ENCODE measurements at places on chromosomes 5 and 9.
A peak's percentile ranks its signal among the peaks of the same experiment; 100 is the strongest.

DNA sequence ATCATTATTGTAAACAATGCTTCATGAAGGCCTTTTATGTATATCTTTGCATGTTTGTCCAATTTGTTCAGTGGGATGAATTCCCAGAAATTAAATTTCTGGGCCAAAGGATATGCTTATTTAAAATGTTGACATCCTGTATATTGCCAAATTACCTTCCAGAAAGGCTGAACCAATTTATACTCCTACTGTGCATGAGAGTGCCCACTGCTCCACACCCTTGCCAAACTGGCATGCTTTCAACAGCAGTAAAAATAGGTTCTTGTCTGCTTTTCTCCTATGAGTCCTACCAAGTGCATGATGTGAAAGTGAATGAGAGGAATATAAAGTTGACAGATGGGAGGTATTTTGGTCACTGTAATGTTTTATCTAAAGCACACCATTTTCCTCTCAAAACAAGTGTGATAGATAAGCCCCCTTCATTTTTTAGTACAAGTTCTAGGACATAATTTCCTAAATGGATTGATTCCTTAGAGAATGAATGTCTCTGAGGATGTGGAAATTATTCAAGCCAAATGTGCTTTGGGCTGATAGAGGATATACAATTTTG, 70.5 kb upstream of the ERBIN start:
- H3K4me3 ChIP-seq, result no peak overlapping the region
- H3K27me3 ChIP-seq, result peaks cover 18% of the 10 kb centered on the region
- no peaks in the 10 kb centered on the region for H3K36me3 ChIP-seq
- DNase-seq, result no peak
- H3K27ac ChIP-seq, result no peak overlapping the region

GRCh38 chr5:137575847-137576246, 76.7 kb upstream of the SPOCK1 start:
- no peak overlapping the region for H3K4me3 ChIP-seq
- H3K27ac ChIP-seq, result no peak overlapping the region
- DNase-seq, result no peak
- no peaks in the 10 kb centered on the region for H3K36me3 ChIP-seq
- no peaks in the 10 kb centered on the region for H3K4me1 ChIP-seq
- H3K27me3 ChIP-seq, result peaks cover 53% of the 10 kb centered on the region

DNA sequence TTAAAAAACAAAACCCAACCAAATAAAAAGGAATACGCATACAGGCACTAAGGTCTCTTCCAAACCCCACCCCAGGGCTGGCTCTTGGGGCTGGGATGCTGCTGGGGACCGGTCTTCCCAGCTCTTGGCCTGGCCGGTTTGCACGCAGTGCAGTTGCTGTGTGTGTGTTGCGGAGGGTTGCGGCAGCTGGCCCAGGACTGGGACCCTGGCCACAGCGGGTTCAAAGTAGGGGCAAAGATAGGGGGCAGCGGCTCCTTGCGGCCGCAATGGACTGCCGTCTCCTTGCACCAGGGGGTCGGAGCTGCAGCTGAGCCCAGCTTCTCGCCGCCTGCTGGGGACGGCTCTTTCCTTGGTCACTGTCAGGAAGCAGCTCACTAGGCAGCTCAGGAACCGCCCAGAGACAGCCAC, 5.0 kb downstream of the DMRT3 start:
- H3K27ac ChIP-seq, result no peak overlapping the region
- peaks cover 10% of the 10 kb centered on the region for H3K4me1 ChIP-seq
- peaks cover 93% of the 10 kb centered on the region for H3K27me3 ChIP-seq

GRCh38 chr9:100739666-100740065, 161.8 kb downstream of the CAVIN4 start:
- no peak for DNase-seq
- no peaks in the 10 kb centered on the region for H3K27me3 ChIP-seq
- no peak overlapping the region for H3K27ac ChIP-seq

GRCh38 chr9:133188843-133189180, 20.2 kb downstream of the OBP2B start:
- peaks cover 53% of the 10 kb centered on the region for H3K27me3 ChIP-seq
- H3K4me3 ChIP-seq, result no peak overlapping the region
- no peak for DNase-seq
- H3K36me3 ChIP-seq, result no peaks in the 10 kb centered on the region
- H3K27ac ChIP-seq, result no peak overlapping the region
- peaks cover 2% of the 10 kb centered on the region for H3K4me1 ChIP-seq

DNA sequence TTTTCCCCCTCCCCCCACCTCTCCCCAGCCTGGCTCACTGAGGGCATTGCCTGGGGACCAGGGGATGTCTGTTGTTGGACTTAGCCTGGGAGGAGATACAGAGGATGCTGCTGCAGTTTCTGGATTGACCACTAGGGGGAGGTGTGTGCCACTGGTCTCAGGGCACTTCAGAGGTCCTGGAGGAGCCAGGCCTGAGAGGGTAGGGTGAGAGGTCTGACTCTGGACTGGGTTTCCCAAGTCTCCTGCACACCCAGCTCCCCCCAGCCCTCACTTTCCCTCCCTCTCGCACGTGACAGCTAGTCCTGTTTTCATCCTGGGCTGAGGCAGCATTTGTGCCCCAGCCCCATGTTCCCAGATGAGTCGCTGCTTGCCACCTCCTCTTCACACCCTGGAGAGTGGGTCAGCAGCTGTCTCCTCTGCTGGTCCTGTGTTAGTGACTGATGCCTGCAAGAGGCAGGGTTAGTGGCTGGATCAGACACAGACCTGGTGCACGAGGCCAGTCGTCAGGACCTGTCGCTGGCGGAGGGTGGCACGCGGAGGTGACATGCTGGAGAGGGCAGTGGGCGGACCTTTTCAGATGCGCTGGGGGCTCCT, 4.4 kb downstream of the IL3 start:
- no peaks in the 10 kb centered on the region for H3K27me3 ChIP-seq
- peaks cover 2% of the 10 kb centered on the region for H3K4me1 ChIP-seq
- DNase-seq, result peak; percentile 79
- H3K4me3 ChIP-seq, result no peak overlapping the region

DNA sequence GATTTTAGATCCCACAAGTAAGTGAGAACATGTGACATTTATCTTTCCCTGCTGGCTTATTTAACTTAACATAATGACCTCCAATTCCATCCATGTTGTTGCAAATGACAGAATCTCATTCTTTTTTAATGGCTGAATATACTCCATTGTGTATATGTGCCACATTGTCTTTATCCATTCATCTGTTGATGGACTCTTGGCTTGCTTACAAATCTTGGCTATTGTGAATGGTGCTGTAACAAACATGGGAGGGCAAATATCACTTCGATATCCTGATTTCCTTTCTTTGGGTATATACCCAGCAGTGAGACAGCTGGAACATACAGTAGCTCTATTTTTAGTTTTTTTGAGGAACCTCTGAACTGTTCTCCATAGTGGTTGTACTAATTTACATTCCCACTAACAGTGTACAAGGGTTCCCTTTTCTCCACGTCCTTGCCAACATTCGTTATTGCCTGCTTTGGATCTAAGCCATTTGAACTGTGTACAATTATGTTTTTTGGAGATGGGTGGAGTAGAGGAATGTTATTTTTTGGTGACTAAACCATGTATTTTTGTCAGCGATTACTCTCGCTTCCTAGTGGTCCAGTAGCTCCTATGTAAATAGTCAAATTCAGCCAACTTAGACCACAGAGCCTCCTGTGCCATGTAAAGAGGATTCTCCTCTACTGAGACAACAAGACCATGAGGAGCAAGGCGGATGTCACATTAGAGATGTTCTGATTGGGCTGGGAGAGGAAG, 60.6 kb downstream of the TNFSF15 start:
- H3K4me1 ChIP-seq, result peaks cover 7% of the 10 kb centered on the region
- no peak for DNase-seq
- no peaks in the 10 kb centered on the region for H3K27me3 ChIP-seq
- H3K4me3 ChIP-seq, result no peak overlapping the region
- H3K36me3 ChIP-seq, result no peaks in the 10 kb centered on the region
- no peak overlapping the region for H3K27ac ChIP-seq

DNA sequence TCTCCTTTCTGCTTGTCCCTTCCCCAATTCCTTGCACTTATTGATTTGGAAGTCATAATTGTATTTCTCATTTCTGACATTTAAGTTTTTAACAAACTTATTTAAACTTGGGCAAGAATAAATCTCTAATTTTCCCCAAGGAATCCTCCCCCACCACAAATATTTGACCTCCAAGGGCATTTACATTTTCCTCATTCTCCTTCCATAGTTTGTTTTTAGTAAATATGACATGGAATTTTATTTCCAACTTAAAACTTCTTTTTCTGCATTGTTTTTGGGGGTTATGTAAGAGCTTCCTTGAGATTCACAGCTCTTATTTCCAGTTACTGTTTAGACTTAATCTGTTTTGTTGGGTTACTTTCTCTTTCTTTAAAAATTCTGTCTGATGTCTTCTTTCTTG, 64.9 kb downstream of the ZNF618 start:
- H3K4me3 ChIP-seq, result no peak overlapping the region
- peaks cover 10% of the 10 kb centered on the region for H3K4me1 ChIP-seq
- no peaks in the 10 kb centered on the region for H3K27me3 ChIP-seq
- no peak overlapping the region for H3K27ac ChIP-seq
- DNase-seq, result no peak
- H3K36me3 ChIP-seq, result peaks cover 40% of the 10 kb centered on the region

GRCh38 chr9:6584881-6585597, 60.5 kb downstream of the GLDC start:
- no peak overlapping the region for H3K27ac ChIP-seq
- H3K4me1 ChIP-seq, result no peaks in the 10 kb centered on the region
- no peaks in the 10 kb centered on the region for H3K36me3 ChIP-seq
- H3K27me3 ChIP-seq, result no peaks in the 10 kb centered on the region

GRCh38 chr5:159705948-159706347, 210.3 kb upstream of the ADRA1B start:
- no peak for DNase-seq
- H3K36me3 ChIP-seq, result peaks cover 2% of the 10 kb centered on the region
- H3K4me3 ChIP-seq, result no peak overlapping the region
- H3K27ac ChIP-seq, result no peak overlapping the region
- no peaks in the 10 kb centered on the region for H3K27me3 ChIP-seq
- H3K4me1 ChIP-seq, result peaks cover 2% of the 10 kb centered on the region

DNA sequence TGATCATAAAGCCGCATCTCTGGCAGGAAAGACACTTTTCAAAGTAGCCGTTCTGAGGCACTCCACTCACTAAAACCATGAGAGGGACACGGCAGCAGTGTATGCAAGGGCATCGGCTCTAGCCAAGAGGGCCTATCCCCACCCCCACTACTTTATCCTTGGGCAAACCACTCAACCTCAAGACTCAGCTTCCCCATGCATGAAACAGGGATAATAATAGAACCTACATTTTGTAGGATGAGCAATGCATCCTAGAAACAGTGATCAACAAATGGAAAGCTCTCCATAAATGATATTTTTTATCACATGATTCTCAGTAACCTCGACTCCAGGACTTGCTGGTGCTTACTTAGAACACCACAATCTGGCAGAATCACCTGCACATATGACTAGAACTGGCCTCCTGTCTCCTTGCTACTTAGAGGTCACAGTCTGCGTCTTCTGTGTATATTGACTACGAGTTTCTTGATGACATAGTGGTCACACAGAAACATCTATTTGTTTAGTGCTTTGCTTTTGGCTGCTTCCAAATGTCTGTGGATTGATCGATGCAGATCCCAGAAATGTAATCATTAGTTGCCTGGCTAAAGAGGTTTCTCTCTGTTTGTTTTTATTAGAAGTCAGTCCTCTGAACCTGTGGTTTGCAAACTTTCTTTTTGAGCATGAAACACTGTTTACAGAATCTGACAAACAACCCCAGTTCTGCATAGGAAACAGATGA, 102.1 kb downstream of the LHFPL2 start:
- peaks cover 10% of the 10 kb centered on the region for H3K36me3 ChIP-seq
- no peak for DNase-seq
- no peak overlapping the region for H3K27ac ChIP-seq
- peaks cover 35% of the 10 kb centered on the region for H3K4me1 ChIP-seq
- H3K27me3 ChIP-seq, result no peaks in the 10 kb centered on the region
- no peak overlapping the region for H3K4me3 ChIP-seq

DNA sequence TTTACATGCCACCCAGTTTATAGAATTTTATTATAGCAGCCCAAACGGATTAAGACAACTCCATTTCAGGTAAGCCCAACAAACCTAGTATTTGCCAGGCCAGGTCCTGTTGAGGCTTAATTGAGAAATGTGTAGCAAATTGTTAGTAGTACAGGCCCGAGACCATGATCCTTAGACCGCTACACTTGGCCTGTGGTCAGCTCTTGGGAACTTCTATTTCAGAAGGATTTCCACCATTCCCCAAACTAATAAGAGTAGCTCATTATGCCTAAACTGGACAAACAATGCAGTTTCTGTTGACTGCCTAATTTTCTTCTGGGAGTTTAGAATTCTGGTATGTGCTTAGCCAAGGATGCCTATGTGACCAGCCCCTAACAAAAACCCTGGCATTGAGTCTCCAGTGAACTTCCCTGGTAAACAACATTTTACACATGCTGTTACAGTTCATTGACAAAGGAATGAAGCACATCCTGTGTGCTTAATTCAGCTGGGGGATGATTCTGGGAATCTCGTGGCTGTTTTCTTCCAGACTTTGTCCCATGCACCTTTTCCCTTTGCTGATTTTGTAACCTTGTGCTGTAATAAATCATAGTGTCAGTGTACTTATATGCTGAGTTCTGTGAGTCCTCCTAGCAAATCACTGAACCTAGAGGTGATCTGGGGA, 5.6 kb upstream of the GPX3 start:
- H3K4me3 ChIP-seq, result no peak overlapping the region
- H3K4me1 ChIP-seq, result no peaks in the 10 kb centered on the region
- no peak for DNase-seq
- H3K27me3 ChIP-seq, result peaks cover 11% of the 10 kb centered on the region
- no peaks in the 10 kb centered on the region for H3K36me3 ChIP-seq
